ENCODE measurements at places on chromosomes 6 and 20. TPM values are rescaled to one million over a fixed set of nuclear protein-coding genes. Genes with fewer than 3 reads are reported as not detected.

XKR7 gene
- total RNA-seq, result not detected

RMND1 gene
- total RNA-seq, result 15.5 TPM

EEF1E1 gene
- 10.8 TPM for total RNA-seq

RIPOR3 gene
- 8.1 TPM for total RNA-seq

TNFAIP3 gene
- total RNA-seq, result 4.6 TPM

TFAP2A gene
- 0.51 TPM for total RNA-seq

NRN1 gene
- 12.6 TPM for total RNA-seq

CLPSL2 gene
- total RNA-seq, result not detected

HLA-DOB gene
- total RNA-seq, result not detected

CD40 gene
- total RNA-seq, result 7.4 TPM

ARFRP1 gene
- 32.2 TPM for total RNA-seq

SCRT2 gene
- total RNA-seq, result not detected

HLA-DRA gene
- total RNA-seq, result 82.4 TPM

C20orf141 gene
- not detected for total RNA-seq

TNF gene
- 0.59 TPM for total RNA-seq

CUTA gene
- 102 TPM for total RNA-seq

HLA-DPB1 gene
- total RNA-seq, result 29.8 TPM

NT5E gene
- total RNA-seq, result 4.2 TPM

PPIL4 gene
- 13.9 TPM for total RNA-seq

EIF6 gene
- total RNA-seq, result 30.3 TPM

TSBP1 gene
- not detected for total RNA-seq

TRIM10 gene
- not detected for total RNA-seq

RAB44 gene
- total RNA-seq, result not detected

CCDC170 gene
- 0.65 TPM for total RNA-seq

CSNK2A1 gene
- 103 TPM for total RNA-seq

PSORS1C1 gene
- 1.2 TPM for total RNA-seq

ADGRB3 gene
- 2.0 TPM for total RNA-seq

PLN gene
- total RNA-seq, result 2,342 TPM

PLA2G7 gene
- 0.27 TPM for total RNA-seq

FUT9 gene
- not detected for total RNA-seq

CST5 gene
- not detected for total RNA-seq

GSTA5 gene
- not detected for total RNA-seq

BCAS4 gene
- 2.6 TPM for total RNA-seq

CCDC167 gene
- total RNA-seq, result 24.4 TPM

TMEM200A gene
- not detected for total RNA-seq

ID1 gene
- 89.5 TPM for total RNA-seq

CRISP2 gene
- total RNA-seq, result not detected

SLCO4A1 gene
- total RNA-seq, result 12.1 TPM

MTFR2 gene
- total RNA-seq, result 0.24 TPM

LTA gene
- total RNA-seq, result not detected

BIRC7 gene
- total RNA-seq, result 0.22 TPM

All from Right ventricle myocardium superior (tissue), 1 donor.